ENCODE measurements at places on chromosomes 12 and 14. TPM values are rescaled to one million over a fixed set of nuclear protein-coding genes. Genes with fewer than 3 reads are reported as not detected.

MYF5 gene
- not detected for total RNA-seq

DNA sequence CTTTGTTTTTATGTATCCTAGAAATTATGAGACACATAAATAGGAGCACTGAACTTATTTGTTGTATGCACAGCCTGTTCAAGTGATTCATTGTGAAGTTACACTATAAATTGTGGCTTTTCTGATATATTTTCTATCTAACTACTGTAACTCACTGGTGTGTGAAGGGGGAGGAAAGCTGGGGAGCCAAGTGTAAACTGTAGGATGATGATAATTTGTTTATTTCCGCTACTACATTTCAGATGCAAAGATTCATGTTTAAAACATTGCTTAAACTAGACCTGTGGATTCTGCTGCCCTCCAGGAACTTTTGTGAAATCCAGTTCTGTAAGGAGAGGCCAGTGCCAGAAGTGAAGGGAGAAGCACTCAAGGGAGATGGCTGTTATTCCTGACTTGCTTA lies 3.3 kb downstream of the TMTC2 start:
- H3K27ac ChIP-seq: no peak overlapping the region
- peaks cover 18% of the 10 kb centered on the region for H3K4me1 ChIP-seq
- no peaks in the 10 kb centered on the region for H3K36me3 ChIP-seq
- H3K4me3 ChIP-seq: no peak overlapping the region
- no peak for DNase-seq

DNA sequence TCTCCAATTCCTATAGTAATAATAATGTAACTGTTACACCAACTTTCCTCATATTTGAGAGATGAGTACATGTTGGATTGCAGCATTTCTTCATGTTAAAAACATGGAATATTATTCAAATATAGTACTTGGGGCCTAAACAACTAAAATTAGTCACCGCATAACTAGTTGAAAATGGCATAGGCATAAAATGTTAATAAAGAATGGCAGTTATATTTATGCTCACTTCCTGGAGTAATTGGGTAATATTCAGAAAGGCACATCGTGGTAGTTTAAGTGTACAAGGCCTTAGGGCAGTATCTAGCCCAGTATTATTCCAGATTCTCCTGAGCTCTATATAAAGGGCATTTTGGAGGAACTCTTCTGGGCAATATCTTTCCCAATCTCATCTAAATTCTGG lies 46.0 kb downstream of the ERGIC2 start:
- H3K27me3 ChIP-seq: no peaks in the 10 kb centered on the region
- no peaks in the 10 kb centered on the region for H3K4me1 ChIP-seq
- H3K36me3 ChIP-seq: no peaks in the 10 kb centered on the region

DNA sequence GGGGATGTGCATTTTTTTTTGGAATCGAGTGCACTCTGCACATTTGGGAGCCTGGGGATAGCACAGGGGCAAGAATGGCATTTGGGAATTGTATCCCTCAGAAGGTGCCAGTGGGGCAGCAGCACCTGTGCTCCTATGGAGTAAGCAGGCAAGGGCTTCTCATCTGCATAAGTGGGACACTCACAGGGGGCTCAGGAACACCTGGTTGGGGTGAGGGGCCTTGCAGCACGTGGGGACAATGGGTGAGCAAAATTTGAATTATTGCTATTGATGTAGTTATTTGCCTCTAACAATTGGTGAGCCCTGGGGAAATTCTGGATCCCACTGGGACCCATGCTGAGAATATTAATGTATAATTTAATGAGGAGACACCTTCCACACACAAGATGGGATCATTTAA lies 274.2 kb downstream of the TTC6 start:
- no peaks in the 10 kb centered on the region for H3K36me3 ChIP-seq
- H3K27ac ChIP-seq: no peak overlapping the region
- no peaks in the 10 kb centered on the region for H3K4me1 ChIP-seq
- no peak overlapping the region for H3K4me3 ChIP-seq

DNA sequence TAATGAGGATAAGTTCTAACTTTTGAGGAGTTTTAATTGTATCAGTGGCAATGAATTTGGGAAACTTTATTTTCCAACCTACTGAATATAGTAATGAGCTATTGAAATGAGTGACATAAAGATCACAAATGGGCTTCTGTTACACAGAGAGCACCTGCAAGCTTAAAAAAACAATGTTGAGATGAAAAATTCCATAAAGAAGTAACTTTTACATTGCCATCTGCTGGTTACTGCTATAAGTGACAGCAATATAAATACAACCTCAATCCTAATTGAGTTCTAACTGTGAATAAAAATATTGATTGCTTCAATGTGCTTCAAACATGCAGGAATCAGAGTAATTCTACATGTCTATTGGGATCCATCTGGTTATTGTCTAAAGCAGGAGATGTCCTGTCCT lies 14.2 kb downstream of the WIF1 start:
- H3K36me3 ChIP-seq: no peaks in the 10 kb centered on the region
- no peaks in the 10 kb centered on the region for H3K27me3 ChIP-seq
- H3K27ac ChIP-seq: no peak overlapping the region
- H3K4me3 ChIP-seq: no peak overlapping the region
- H3K4me1 ChIP-seq: no peaks in the 10 kb centered on the region

DNA sequence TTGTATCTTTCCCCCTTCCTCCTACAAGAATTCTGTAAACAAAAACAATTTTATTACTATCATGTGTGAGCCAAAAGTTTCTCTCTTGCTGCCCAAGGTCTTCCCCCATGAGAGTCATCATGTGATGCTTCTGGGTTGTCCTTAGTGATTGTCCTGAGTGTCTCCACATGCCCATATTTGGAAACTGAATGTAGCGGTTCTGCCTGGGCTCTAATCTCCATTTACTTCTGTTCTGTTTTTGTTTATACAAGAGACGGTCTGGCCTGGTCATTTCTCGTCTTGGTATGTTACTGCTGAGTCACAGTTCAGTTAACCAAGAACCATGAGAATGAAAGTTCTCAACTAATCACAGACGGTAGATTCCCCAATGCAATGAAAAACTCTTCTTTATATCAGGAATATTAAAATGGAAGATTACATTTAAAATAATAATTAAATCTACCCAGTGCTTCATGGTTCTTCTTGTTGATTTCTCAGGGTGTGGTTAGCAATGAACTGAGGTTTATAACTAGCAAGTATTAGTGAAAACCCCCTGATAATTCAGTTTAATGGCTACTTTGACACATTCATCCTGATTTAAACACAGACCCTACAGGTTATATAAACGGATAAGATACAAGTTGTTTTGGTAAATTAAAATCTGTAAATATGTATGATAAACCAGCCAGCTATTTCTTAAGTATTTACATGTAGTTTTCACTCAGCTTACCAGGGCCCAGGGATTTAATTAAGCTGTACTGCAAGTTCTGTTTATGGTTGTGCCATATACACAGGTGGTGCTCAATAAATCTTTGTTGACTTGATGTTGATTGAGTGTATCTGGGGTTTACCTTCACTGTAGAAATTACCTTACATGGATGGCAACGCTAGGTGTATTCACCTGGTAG lies 81.1 kb downstream of the PELI2 start:
- no peak for DNase-seq
- H3K4me1 ChIP-seq: no peaks in the 10 kb centered on the region
- no peaks in the 10 kb centered on the region for H3K27me3 ChIP-seq
- H3K27ac ChIP-seq: no peak overlapping the region

DNA sequence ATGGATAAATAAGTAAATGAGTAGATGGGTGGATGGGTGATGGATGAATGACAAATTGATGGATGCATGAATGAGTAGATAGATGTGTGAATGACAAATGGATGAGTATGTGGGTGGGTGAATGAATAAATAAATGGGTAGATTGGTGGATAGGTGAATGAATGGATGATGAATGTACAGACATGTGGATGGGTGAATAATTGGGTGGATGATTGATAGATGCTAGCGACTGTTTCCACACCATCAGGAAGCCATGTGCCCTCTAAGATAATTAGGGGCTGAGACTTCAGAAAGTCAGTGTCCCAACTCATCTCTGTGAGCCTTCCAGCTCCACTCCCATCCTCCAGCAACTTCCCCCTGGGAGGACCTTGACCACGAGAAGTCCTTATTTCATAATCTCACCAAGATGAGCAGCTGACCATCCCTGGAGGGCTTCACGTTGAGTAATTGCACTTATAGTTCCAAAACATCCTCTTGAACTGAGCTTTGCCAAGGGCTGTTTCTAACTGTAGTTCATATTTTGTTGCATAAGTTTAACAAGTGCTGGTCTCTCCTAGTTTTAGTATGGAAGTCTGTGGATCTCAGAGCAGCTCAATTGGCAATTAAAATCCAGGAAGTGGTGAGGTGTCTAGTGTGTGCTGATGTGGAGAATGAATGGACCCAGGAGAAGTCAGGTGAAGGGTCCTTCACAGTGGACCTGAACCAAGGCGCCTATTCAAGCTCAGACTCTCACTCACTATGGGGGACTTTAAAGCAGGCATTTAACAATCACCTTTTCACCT lies 295.7 kb downstream of the ADGRD1 start:
- H3K27me3 ChIP-seq: no peaks in the 10 kb centered on the region
- no peaks in the 10 kb centered on the region for H3K36me3 ChIP-seq
- DNase-seq: no peak
- H3K4me3 ChIP-seq: no peak overlapping the region

GRCh38 chr12:76024942-76025600 lies 6.5 kb downstream of the PHLDA1 start:
- no peaks in the 10 kb centered on the region for H3K27me3 ChIP-seq
- no peak for DNase-seq
- peaks cover 31% of the 10 kb centered on the region for H3K4me1 ChIP-seq
- H3K36me3 ChIP-seq: peaks cover 4% of the 10 kb centered on the region
- H3K27ac ChIP-seq: peak overlapping the region; percentile 88

SETD1B gene
- total RNA-seq: 17.5 TPM

LUM gene
- 0.69 TPM for total RNA-seq

TRPV4 gene
- 0.54 TPM for total RNA-seq

SRGAP1 gene
- total RNA-seq: 16.6 TPM

- no peaks in the 10 kb centered on the region for H3K27me3 ChIP-seq
- H3K4me1 ChIP-seq: no peaks in the 10 kb centered on the region
- no peaks in the 10 kb centered on the region for H3K36me3 ChIP-seq
- no peak for DNase-seq
- H3K4me3 ChIP-seq: no peak overlapping the region
- H3K27ac ChIP-seq: no peak overlapping the region
These were observed 103.2 kb upstream of the MDGA2 start for GRCh38 chr14:47778631-47779030.

ALX1 gene
- not detected for total RNA-seq

CCDC196 gene
- total RNA-seq: not detected

DNA sequence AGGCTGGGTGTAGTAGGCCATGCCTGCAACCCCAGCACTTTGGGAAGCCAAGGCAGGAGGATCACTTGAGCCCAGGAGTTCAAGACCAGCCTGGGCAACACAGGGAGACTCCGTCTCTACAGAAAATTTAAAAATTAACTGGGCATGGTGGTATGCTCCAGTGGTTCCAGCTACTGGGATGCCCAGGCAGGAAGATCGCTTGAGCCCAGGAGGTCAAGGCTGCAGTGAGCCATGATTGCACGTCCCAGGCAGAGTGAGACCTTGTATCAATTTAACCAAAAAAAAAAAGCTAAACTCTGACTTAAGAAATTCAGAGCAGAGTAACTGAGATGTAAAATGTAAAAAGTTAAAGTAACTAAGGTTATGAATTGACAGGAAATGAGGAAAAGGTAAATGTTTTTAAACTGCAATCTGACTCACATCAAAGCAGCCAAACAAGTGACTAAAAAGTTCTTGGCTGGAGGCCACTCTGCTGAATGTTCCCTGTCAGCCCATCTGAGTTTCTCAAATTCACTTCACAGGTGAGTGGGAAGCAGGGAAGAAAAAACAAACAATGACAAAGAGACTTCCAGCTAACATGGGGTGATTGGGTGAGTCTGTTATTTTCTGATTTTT lies 21.3 kb downstream of the PRKD1 start:
- H3K27ac ChIP-seq: no peak overlapping the region
- no peaks in the 10 kb centered on the region for H3K4me1 ChIP-seq
- H3K4me3 ChIP-seq: no peak overlapping the region
- no peaks in the 10 kb centered on the region for H3K36me3 ChIP-seq
- DNase-seq: no peak

DNA sequence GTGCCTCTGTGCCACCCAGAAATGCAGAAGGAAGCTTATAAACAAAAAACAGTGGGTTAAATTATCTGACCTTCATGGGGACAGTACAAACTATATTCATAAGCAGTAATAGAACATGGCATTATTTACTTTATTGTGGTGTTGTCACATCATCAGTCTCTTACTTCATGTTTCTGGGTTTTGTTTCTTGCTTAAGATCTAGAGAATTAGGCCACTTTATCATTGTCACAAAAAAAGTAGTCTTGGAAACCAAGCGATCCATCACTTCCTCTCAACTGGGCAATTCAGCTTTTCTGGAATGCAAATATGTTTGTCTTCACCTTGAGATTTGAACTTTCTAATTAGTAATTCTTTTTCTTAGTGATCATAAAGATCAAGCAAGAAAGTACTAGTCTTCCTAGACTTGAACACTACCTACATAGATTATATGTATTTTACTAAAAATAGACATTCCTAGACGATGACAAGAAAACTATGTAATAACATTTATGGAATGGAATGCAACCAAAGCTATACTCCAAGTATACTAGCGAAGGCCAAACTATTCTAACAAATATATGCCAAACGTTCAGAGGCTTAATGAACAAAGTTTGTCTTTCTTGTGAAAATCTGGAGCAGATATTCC lies 363.4 kb downstream of the DAD1 start:
- H3K4me3 ChIP-seq: no peak overlapping the region
- DNase-seq: no peak
- H3K36me3 ChIP-seq: no peaks in the 10 kb centered on the region
- no peak overlapping the region for H3K27ac ChIP-seq
- peaks cover 40% of the 10 kb centered on the region for H3K27me3 ChIP-seq
- H3K4me1 ChIP-seq: no peaks in the 10 kb centered on the region

DNA sequence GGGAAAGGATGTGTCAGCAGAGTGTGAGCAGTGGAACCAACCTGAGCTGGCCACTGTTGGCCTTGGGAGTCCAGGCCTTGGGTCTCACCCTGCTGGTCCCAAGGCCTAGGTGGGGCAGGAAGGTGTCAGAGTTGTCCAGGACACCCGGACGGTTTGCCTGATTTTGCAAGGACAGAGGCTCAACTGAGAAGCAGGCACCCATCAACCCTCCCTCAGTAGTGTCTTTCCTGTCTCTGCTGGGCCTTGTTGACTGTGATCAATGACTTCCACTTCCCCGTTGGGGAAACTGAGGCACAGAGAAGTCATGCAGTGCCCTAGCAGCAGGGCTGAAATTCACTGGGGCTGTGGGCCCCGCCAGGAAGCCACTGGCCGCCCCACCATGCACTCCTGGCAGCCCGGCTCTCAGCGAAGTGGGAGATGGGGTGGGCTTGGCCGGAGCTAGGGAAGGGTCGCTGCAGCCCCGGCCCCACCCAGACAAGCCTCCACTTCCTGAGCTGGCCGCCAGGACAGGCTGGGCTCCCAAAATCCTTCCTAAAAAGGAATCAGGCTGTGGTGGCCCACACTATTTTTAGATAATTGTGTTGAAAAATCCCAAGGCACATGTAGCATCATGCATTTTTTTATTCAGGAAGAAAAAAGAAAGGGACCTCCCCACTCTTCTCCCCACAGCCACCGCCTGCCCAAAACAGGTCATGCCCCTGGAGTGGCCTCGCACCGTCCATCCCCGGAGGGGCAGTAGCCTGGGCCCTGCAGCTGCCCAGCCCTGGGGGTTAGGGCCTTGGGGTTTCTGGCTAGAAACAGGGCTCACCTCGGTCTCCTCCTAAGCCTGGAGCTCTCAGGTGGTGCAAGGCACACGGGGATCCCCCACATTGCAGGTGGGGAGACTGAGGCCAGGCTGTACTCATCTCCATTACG lies 127.4 kb downstream of the CALM1 start:
- no peak overlapping the region for H3K27ac ChIP-seq
- H3K4me3 ChIP-seq: no peak overlapping the region
- peaks cover 34% of the 10 kb centered on the region for H3K4me1 ChIP-seq
- DNase-seq: no peak

Measured in HCT116 (cell line).